ENCODE measurements at places on chromosomes 7 and 10. TPM values are rescaled to one million over a fixed set of nuclear protein-coding genes. Genes with fewer than 3 reads are reported as not detected.

GIMAP2 gene
- 3.1 TPM for total RNA-seq

ADARB2 gene
- total RNA-seq: 1.6 TPM

CYP3A4 gene
- not detected for total RNA-seq

SNX10 gene
- 18.3 TPM for total RNA-seq

PTPRZ1 gene
- total RNA-seq: not detected
